ENCODE measurements at places on chromosomes 13 and 19. TPM values are rescaled to one million over a fixed set of nuclear protein-coding genes. Genes with fewer than 3 reads are reported as not detected.

The NLRP5 gene
- not detected for total RNA-seq

DNA sequence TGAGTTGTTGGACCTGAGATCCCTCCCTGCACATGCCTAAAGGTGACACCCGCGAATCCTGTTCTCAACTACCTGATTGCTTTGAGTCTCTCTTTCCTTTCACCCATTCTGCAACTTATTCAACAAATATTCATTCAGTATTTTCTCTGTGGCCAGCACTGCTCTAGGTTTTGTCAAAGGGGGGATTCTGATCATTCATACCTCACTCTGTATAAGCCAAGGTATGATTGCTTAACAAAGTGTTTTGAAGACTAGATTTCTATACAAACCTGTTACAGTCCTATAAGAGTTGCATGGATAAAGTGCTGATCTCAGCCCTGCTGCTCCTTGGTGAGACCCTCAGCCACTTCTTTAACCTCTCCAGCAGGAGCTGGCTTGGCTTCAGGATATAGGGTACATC lies 409.7 kb downstream of the KCNRG start:
- DNase-seq, result no peak

DNA sequence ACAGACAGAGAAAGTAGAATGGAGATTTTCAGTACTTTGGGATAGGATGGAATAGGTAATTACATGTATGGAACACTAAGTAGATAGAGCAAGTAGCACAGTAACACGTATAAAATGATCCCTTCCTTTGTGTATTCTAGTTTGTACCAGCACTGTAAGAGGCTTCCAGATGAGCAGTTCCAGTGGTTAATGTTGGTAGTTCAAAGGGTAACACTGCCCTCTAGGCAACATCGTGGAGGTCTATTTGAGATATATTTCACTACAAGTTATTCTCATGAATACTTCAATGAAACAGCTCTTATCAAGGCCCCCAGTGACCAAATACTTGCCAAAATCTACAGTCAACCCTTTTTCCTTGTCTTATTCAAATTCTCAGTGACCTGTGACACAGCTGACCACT lies 13.5 kb upstream of the ZNF563 start:
- DNase-seq, result no peak

DNA sequence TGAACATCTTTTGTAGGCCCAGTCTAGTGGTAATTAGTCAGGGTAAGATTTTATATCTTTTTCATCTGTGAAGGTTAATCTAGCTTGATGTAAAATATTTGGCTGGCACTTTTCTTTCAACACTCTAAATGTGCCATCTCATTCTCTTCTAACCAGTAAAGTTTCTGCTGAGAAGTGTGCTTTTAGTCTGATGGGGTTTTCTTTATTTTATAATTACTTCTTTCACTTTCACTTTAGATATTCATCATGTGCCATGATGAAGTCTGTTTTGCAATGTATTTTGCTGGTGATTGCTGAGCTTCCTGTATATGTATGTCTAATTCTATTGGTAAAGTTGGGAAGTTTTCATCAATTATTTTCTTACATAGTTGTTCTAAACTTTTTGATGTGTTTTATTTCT lies 31.9 kb downstream of the ZNF726 start:
- no peak for DNase-seq

DNA sequence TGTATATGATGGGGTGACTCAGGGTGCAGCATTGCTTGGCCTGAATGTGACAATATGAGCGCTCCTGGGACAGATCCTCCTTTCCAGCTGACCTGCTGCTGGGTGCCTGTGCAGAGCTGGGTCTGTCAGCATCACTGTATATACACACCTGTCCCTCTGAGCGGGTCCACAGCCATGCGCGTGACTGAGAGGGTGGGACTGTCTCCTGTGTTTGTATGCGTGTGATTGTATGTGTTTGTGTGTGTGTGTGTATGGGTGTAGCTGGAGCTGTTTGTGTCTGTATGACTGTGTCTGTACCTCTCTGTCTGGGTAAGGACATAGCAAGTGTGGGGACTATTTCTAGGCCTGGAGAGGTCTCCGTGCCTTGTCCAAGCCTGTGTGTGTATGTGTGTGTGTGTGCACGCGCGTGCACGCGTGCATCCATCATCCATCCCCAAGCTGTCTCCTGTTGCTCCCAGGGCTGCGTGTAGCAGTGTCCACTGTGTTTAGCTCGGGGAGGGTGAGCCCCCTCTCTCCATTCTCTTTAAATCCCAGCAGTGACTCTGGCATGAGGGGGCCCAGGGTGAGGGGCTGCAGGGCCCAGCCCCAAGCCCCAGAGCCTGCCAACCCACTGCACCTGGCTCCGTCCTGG lies 8.3 kb downstream of the IGLON5 start:
- no peak for DNase-seq

The ELAVL3 gene
- total RNA-seq, result not detected

- DNase-seq, result no peak
Observed at GRCh38 chr13:40992678-40993518, 26.2 kb downstream of the ELF1 start.

DNA sequence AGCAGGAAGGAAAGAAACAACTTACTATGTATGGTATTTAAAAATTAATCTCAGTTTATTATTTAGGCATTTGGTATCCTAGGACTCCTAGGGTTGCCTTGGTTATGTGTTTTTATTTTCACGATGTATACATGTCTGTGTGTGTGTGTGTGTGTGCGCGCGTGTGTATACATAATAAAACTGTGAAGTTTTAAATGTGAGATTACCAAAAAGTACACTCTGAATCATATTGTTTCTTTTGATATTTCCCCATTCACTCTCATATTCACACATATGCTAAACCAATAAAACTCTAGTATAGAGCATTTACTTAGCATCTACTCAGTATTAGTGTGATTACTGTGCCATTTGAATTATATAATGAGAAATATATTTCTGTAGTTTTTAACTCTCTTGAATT lies 30.8 kb upstream of the NDFIP2 start:
- no peak for DNase-seq

Data from thoracic aorta (tissue), 2 donors.